ENCODE measurements at places on chromosomes 7 and 10. TPM values are rescaled to one million over a fixed set of nuclear protein-coding genes. Genes with fewer than 3 reads are reported as not detected.

The LEP gene
- total RNA-seq = 2.2 TPM

The TAS2R3 gene
- not detected for total RNA-seq

The TAS2R16 gene
- not detected for total RNA-seq

The KLF14 gene
- total RNA-seq = 0.35 TPM

The PRLHR gene
- not detected for total RNA-seq

The FIS1 gene
- total RNA-seq = 459 TPM

Data from right atrium auricular region (tissue), 2 donors.